ENCODE measurements at places on chromosomes 1 and 21. TPM values are rescaled to one million over a fixed set of nuclear protein-coding genes. Genes with fewer than 3 reads are reported as not detected.
A peak's percentile ranks its signal among the peaks of the same experiment; 100 is the strongest.

The PDC gene
- total RNA-seq = not detected

The ILDR2 gene
- total RNA-seq = under 0.01 TPM

The RGS4 gene
- total RNA-seq = not detected

The LCE1D gene
- not detected for total RNA-seq

The ZMYND12 gene
- total RNA-seq = 2.5 TPM

The GPR157 gene
- 16.6 TPM for total RNA-seq

The SLC1A7 gene
- 0.37 TPM for total RNA-seq

The KRTAP10-10 gene
- total RNA-seq = not detected

The DYNLT5 gene
- 7.0 TPM for total RNA-seq

The EDN2 gene
- total RNA-seq = not detected

- H3K27ac ChIP-seq = no peak overlapping the region
- H3K27me3 ChIP-seq = no peaks in the 10 kb centered on the region
- no peak for DNase-seq
- no peaks in the 10 kb centered on the region for H3K4me1 ChIP-seq
Measured at GRCh38 chr1:171290621-171291020, 23.4 kb upstream of the FMO4 start.

GRCh38 chr1:12654004-12654567, 10.2 kb downstream of the AADACL4 start:
- no peaks in the 10 kb centered on the region for H3K36me3 ChIP-seq
- H3K4me3 ChIP-seq = no peak overlapping the region
- no peak overlapping the region for H3K27ac ChIP-seq
- H3K4me1 ChIP-seq = peaks cover 6% of the 10 kb centered on the region

DNA sequence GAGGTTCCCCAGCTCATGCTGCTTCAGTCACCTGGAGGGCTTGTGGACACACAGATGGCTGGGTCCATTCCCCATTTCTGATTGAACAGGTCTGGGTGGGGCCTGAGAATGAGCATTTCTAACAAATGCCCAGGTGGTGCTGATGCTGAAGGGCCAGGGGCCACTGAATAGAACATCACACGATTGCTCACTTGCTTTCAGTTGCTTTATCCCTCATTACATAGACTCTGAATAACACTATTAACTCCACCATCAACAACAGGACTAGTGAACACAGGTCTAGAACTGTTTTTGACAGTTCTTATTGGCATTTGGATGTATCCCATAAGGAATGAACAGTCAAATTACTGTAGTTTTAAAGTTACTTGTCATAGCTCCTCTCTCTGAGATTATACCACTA, 12.1 kb downstream of the TRAPPC10 start:
- H3K36me3 ChIP-seq = no peaks in the 10 kb centered on the region
- H3K4me3 ChIP-seq = no peak overlapping the region
- DNase-seq = no peak

GRCh38 chr1:18637511-18637960, 6.9 kb downstream of the PAX7 start:
- no peaks in the 10 kb centered on the region for H3K36me3 ChIP-seq
- H3K4me3 ChIP-seq = no peak overlapping the region
- DNase-seq = no peak
- no peak overlapping the region for H3K27ac ChIP-seq
- peaks cover under 1% of the 10 kb centered on the region for H3K4me1 ChIP-seq

DNA sequence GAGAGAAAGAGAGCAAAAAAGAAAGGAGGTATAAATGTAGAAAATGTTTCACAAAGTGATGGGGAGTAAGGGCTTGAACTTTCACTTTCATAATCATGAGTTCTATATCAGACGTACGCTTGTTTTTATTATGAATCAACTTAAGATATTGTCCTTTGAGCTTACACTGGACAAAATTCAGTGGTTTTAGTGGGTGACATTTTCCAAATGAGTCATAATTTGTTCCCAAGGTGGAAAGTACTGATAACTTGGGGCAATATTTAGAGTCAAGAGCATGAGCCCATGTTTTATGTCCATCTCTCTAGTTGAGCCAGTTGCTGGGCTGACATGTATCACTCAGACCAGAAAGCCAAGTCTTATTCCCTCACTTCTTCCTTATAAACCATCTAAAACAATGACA, 161.6 kb downstream of the CHRM3 start:
- no peak for DNase-seq
- H3K4me3 ChIP-seq = peak overlapping the region; percentile 8
- H3K36me3 ChIP-seq = no peaks in the 10 kb centered on the region
- no peak overlapping the region for H3K27ac ChIP-seq
- H3K27me3 ChIP-seq = no peaks in the 10 kb centered on the region
- no peaks in the 10 kb centered on the region for H3K4me1 ChIP-seq

DNA sequence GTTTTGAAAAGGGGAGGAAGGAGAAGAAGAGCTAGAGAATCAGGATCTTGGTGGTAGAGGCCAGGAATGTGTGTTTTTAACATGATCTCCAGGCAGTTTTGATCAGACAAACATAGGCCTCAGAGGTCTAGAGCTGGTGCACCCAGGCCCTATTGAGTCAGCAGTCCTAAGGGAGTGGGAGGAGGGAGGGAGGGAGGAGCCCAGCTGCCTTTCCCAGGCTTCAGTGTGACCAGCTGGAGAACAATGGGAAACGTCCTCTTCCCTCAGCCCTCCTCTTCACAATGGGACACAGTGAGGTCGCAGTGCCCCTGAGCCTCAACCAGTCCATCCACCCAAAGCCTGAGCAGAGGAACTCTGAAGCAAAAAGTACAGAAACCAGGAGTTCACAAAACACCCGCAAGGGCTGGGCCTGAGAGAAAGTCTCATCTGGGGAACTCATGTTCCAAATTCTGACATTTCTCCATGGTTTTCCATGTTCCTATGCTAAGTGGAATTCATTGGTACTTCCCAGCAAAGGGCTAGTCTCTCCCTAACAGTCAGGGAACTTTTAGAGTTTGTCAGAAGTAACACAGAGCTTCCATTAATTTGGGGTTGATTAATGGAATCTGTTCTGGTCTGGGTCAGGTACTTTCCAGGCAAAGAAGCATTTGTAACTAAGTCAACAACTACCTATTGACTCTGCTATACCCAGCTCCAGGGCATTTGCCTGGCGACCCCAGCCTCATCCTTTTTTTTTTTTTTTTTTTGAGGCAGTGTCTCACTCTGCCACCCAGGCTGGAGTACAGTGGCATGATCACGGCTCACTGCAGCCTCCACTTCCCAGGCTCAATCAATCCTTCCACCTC, 37.5 kb downstream of the ELAPOR1 start:
- H3K4me1 ChIP-seq = no peaks in the 10 kb centered on the region
- H3K36me3 ChIP-seq = no peaks in the 10 kb centered on the region
- no peak for DNase-seq
- H3K27ac ChIP-seq = no peak overlapping the region

DNA sequence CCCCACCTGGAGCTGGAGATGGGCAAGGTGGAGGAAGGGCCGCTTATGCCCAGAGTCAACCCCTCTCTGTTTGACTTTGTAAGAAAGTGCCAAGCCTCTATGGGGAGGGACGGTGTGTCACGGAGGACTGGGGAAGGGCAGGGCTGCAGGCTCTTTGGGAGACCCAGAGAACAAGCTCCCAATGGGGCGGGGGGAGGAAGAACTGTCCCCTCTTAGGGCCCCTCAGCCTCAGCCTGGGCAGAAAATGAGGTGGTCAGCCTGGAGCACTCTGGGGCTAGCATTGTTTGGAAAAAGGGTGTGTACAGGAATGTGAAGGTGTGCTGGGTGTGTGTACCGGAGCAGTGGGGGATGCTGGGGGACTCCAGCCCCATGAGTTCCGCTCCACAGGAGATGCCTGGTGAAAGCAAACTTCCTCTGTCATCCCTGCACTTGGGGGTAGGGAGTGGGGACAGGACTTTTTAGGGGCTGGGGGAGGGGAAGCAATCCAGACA, 1.2 kb upstream of the INAVA start:
- no peaks in the 10 kb centered on the region for H3K36me3 ChIP-seq
- peaks cover 13% of the 10 kb centered on the region for H3K4me1 ChIP-seq
- no peak overlapping the region for H3K4me3 ChIP-seq

GRCh38 chr21:45640888-45641479, 2.5 kb upstream of the PCBP3 start:
- no peak overlapping the region for H3K27ac ChIP-seq
- no peaks in the 10 kb centered on the region for H3K36me3 ChIP-seq
- peak; percentile 85 for DNase-seq

GRCh38 chr1:94863919-94864318, 43.8 kb downstream of the SLC44A3 start:
- H3K4me3 ChIP-seq = no peak overlapping the region
- peaks cover 32% of the 10 kb centered on the region for H3K4me1 ChIP-seq
- H3K27me3 ChIP-seq = no peaks in the 10 kb centered on the region

- no peak for DNase-seq
- H3K27ac ChIP-seq = no peak overlapping the region
- no peaks in the 10 kb centered on the region for H3K27me3 ChIP-seq
- no peaks in the 10 kb centered on the region for H3K36me3 ChIP-seq
Measured at GRCh38 chr1:224067621-224068457, 46.1 kb upstream of the FBXO28 start.

DNA sequence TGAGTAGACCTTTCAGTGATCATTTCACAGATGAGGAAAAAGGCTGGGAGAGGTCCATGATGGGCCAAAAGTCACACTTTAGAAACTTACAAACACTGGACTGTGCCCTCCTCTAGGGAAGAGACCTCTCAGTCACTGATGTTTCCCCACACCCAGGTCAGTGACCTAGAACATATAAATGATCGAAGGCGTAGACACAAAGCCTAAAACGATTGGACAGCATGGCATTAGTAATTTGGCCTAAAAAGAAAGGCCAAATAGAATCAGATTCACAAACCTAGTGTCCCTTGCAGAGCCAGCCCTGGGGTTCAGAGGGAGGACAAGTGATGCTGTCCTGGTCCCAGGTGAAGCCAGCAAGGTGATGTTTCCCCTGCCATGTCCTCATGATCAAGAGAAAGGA, 27.7 kb downstream of the TRABD2B start:
- no peak overlapping the region for H3K4me3 ChIP-seq
- DNase-seq = no peak
- no peak overlapping the region for H3K27ac ChIP-seq
- H3K27me3 ChIP-seq = no peaks in the 10 kb centered on the region
- H3K4me1 ChIP-seq = no peaks in the 10 kb centered on the region

DNA sequence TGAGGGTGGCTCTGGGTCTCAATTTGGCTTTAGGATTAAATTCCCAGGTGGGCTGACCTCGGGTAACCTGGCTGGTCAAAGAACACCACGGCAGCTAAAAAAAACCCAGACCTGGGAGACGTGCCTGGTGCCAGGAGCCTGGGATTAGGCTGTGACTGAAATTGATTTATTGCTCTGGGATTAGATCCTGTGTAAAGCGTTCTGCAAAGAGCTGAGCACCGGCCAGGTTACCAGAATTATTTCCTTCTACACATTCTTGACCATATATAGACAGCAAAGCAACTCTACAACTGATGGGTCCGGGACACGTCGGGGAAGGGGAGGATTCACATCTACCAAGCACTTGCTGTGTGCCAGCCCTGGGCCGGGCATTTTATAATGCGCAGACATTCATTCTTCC, 45.2 kb downstream of the TMCO4 start:
- H3K4me1 ChIP-seq = no peaks in the 10 kb centered on the region
- no peaks in the 10 kb centered on the region for H3K36me3 ChIP-seq
- no peak overlapping the region for H3K4me3 ChIP-seq
- DNase-seq = no peak
- no peak overlapping the region for H3K27ac ChIP-seq

DNA sequence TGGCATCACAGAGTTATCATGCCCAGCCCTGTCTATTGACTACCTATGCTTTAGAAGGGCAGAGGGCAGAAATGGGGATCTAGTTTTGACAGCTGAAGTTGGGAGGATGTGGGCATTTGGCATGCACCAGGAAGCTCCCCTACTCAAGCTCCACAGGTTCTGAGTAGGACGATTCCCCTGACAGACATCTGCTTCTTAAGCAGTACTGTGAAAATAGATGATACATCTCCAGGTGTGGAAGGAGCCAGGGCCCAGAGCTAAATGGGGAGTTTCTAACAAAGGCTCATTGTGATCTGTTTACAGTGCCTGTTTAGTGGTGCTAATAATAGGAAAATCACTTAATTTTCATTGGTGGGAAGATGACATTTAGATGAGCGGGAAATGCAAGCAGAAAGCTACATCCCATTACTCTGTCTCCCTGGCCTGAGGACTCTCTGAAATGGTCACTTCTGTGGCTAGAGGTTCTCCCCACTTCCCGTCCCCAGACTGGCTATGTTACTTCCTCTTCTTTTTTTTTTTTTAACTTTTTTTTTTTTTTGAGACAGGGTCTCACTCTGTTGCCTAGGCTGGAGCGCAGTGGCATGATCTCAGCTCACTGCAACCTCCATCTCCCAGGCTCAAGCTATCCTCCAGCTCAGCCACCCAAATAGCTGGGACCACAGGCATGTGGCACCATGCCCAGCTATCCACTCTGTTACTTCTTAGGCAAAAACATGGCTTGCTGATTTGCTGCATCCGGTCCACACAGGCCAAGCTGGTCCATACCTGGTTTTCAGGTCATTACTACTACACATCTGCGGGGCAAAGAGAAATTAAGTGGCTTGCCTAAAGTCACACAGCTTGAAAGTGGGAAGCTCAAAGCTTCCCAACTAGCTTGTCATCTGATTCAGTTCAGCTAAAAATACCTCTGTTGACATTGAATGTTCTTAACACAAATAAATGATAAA, 23.2 kb upstream of the CNIH3 start:
- no peaks in the 10 kb centered on the region for H3K4me1 ChIP-seq
- H3K36me3 ChIP-seq = no peaks in the 10 kb centered on the region
- no peak for DNase-seq
- H3K27me3 ChIP-seq = no peaks in the 10 kb centered on the region

DNA sequence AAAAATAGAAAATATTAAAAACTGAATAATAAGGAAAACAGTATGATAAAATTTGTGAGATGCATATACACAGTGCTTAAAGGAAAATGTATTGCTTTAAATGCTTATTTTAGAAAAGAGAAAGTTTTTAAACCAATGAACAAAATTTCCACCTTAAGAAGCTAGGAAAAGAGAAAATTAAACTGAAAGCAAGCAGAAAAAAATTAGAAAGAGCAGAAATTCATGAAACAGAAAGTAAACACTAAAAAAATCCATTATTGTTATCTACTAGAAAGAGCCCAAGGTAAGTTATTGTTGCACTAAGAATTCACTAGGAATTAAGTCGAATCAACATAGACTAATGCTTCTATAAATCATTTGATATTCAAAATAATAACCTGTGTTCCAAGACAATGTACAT, 67.7 kb downstream of the PIK3R3 start:
- DNase-seq = no peak
- peaks cover 43% of the 10 kb centered on the region for H3K36me3 ChIP-seq
- H3K27me3 ChIP-seq = no peaks in the 10 kb centered on the region
- H3K4me1 ChIP-seq = peaks cover 8% of the 10 kb centered on the region

DNA sequence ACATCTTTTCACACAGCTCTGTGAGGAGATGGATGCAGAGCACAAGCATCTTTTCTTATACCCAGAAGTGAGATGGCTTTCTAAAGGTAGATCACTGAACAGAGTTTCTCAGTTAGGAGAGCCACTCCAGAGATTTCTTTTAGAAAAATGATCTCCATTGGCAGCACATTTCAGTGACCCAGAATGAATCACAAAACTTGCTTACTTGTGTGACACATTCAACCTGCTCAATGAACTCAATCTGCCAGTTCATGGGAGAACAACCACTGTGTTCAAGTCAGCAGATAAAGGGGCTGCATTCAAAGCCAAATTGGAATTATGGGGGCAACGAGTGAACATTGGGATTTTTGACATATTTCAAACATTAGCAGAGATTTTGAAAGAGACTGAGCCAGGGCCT, 78.3 kb downstream of the UCHL5 start:
- H3K27ac ChIP-seq = no peak overlapping the region
- H3K4me1 ChIP-seq = no peaks in the 10 kb centered on the region

Measured in upper lobe of left lung (tissue), 6 donors.